ENCODE measurements at places on chromosomes 7 and 10.

- no peak for DNase-seq
- H3K36me3 ChIP-seq: no peaks in the 10 kb centered on the region
- H3K27me3 ChIP-seq: peaks cover 12% of the 10 kb centered on the region
- H3K4me1 ChIP-seq: no peaks in the 10 kb centered on the region
- no peak overlapping the region for H3K27ac ChIP-seq
- H3K4me3 ChIP-seq: no peak overlapping the region
These were observed 13.9 kb upstream of the LRMDA start for GRCh38 chr10:75417522-75417927.

DNA sequence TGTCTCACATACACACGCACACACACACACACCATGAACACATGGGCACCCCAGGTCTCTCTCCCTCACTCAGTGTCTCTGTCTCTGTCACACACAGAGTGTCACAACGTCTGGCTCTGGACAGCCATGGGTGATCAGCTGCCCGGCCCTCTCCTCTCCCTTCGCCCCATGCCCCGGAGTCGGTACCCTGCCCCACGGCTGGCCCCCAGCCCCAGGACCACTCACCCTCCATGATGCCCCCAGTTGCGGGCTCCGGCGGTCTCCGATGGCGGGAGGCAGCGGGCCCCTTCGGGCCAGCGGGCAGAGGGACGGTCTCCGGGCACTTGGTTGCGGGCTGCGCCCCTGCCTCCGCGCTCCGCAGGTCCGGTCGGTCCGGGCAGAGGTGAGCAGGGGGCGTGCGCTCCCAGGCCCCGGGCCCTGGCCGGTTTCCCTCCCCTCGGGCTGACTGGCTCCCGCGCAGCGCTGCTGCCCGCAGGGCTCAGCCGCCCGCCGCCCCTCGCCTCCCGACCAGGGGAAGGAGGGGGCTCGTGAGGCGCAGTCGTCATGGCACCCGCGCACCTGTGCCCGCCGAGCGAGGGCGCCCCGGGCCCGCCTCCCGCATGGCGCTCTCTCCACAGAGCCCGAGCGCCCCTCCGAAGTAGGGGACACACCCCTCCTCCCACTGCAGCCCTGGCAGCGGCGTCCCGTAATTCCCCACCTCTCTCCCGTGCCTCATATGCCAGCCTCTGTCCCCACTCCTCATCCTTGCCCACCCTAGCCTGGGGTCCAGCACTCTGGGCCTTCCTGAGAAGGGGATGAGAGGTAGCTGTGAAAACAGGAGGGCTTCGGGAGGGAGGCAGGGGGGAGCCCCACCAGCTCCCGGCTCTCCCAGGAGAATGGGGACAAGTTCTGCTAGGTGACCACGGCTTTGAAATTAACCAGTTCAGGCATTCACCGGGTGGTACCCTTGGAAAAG is at the start of gene NPFFR1:
TSS of gene NPFFR1 (minus strand) at position 560 of the 955 bp plus-strand sequence. CDS start at position 232, 328 bp downstream.
- H3K4me1 ChIP-seq: no peaks in the 10 kb centered on the region
- H3K27ac ChIP-seq: no peak within 1 kb of the TSS
- no peak within 1 kb of the TSS for H3K4me3 ChIP-seq
- H3K27me3 ChIP-seq: peaks cover 70% of the 10 kb centered on the region
- H3K36me3 ChIP-seq: no peaks in the 10 kb centered on the region

DNA sequence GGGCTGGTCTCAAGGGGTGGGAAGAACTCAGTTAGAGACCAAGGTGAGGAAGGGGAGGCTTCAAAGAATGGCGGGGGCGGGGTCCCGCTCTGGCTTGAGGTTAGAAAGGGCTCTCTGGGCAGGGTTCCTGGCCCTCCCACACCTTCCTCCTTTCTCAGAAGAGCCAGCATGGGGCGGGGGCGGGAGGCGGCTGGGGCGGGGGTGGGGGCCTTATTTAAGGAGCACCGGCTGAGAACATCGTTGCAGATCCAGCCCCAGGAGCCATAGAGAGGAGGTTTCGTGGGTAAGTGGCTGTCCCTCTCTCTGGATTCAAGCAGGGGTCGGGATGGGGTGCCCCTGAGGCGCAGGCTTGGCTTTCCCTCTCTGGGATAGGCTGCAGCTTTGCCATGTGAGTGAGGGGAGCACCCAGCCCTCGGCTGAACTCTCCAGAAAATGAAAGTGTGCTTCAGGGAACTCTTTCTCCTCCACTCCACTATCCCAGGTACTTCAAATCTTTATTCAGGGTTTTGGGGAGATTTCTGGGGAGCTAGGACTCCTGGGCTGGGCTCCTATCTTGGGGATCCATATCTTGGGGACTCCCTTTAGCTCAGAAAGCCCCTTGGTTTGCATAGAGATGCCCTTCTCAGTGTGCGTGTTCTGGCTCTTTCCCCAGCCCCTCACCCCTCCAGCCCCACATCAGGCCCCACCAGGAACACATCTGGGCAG is 3.3 kb upstream of the CUEDC2 start:
- H3K4me1 ChIP-seq: peaks cover 47% of the 10 kb centered on the region
- peak overlapping the region; percentile 91 for H3K4me3 ChIP-seq
- peak overlapping the region; percentile 71 for H3K27ac ChIP-seq
- peaks cover 26% of the 10 kb centered on the region for H3K36me3 ChIP-seq
- DNase-seq: peak; percentile 52
- H3K27me3 ChIP-seq: no peaks in the 10 kb centered on the region

- no peaks in the 10 kb centered on the region for H3K36me3 ChIP-seq
- no peaks in the 10 kb centered on the region for H3K4me1 ChIP-seq
- H3K27ac ChIP-seq: no peak overlapping the region
- H3K4me3 ChIP-seq: no peak overlapping the region
- no peaks in the 10 kb centered on the region for H3K27me3 ChIP-seq
- DNase-seq: no peak
These were observed 74.5 kb downstream of the PRKAG2 start for GRCh38 chr7:151802469-151802846.

DNA sequence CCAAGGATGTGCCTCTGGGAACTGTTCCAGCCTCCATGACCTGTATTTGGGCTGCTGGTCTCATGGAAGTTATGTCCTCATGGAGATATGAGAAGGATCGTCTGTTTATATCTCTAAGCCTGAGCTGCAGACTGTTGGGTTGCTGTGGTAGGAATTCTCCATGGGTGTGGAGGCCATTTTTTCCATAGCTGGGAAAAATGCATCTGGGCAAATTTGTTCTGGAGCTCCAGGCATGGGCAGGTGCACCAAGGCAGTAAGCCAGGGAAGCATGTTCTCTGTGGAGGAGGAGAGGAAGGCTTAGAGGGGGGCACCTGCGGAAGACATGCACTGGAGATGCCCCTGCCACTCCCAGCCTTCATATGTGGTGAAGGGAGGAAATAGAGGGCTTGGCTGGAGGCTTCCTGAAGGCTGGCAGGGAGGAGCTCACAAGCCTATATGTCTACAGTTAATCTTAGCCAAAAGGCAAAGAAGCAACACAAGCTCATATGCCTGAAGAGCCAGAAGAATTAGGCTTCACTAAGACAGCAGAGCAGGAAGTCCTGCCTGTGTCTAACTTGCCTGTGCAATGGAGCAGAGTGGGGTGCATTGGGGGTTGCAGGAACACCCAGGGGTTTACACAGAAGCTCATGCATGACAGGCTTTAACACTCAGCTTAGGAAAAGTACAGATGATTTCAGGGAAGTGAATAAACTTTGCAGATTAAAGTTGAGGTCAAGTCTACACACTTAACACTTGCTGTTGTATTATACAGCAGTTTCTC is 35.1 kb upstream of the CXCL12 start:
- no peak for DNase-seq
- H3K36me3 ChIP-seq: no peaks in the 10 kb centered on the region
- no peak overlapping the region for H3K4me3 ChIP-seq

DNA sequence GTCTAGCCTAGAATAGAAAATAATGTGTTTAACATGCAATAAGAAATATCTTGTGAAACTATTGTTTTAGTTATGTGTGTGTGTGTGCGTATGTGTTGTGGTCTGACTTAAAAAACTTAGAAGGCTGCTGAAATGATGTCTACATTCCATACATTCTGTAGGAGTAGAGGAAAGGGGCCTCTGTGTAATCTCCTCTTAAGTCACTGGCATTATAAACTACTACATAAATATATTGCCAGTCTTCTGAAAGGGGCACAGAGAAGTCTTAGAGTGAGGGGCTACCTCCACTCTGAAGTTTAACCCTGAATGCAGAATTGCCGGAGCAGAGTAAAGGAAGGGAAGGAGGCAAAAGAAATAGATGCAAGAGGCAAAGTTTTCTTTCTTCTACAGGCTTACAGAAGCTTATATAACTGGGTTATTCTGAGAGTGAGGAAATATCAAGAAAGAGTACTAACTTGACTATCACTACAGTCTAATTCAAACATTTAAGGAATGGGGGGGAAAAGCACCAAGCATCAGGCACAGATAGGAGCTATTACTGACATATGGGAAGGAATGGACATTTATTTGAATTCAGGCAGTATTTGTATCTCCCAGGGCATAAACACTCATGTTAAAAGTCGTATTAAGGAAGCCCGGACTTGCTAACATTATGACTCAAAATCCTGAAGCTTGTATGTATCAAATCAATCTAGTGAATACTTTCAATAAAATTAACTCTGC is 75.7 kb downstream of the DNAJC1 start:
- no peaks in the 10 kb centered on the region for H3K4me1 ChIP-seq
- no peak for DNase-seq
- no peaks in the 10 kb centered on the region for H3K27me3 ChIP-seq
- H3K36me3 ChIP-seq: no peaks in the 10 kb centered on the region

- no peaks in the 10 kb centered on the region for H3K27me3 ChIP-seq
- H3K27ac ChIP-seq: no peak overlapping the region
- H3K4me3 ChIP-seq: no peak overlapping the region
- H3K4me1 ChIP-seq: peaks cover 2% of the 10 kb centered on the region
- no peak for DNase-seq
- no peaks in the 10 kb centered on the region for H3K36me3 ChIP-seq
These were observed 68.1 kb downstream of the PRPF18 start for GRCh38 chr10:13654846-13655245.

GRCh38 chr7:151693140-151693539 is 173.4 kb upstream of the RHEB start:
- H3K4me3 ChIP-seq: no peak overlapping the region
- no peak for DNase-seq
- no peaks in the 10 kb centered on the region for H3K4me1 ChIP-seq

- no peaks in the 10 kb centered on the region for H3K27me3 ChIP-seq
- no peak overlapping the region for H3K4me3 ChIP-seq
- no peaks in the 10 kb centered on the region for H3K36me3 ChIP-seq
- no peak overlapping the region for H3K27ac ChIP-seq
These were observed 255.7 kb downstream of the BUB3 start for GRCh38 chr10:123409884-123410283.

DNA sequence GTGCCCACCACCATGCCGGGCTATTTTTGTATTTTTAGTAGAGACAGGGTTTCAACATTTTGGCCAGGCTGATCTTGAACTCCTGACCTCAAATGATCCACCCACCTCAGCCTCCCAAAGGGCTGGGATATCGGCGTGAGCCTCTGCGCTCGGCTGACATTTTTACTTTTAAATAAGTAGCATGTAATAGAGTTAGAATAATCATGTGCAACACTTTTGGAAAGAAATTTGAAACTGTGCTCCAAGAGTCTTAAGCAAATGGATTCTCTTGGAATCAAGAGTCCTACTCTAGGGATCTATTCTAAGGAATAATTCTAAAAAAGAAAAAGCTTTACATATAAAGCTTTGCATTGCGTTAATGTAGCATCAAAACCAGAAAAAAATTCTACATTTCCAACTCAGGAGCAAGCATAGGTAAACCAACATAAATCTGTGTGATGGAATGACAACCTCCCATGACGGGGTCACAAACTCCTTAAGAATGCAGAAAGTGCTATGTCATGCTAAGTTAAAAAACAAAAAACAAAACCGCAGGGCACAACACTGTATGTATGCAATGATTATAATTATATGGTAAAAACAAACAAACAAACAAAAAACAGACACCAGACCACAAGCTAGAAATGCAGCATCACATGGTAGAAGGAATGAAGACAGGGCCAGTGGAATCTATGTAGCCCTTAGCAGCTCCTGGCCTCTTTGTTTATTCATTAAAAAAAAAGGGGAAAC is 98.7 kb downstream of the RNF216 start:
- H3K27ac ChIP-seq: no peak overlapping the region
- no peaks in the 10 kb centered on the region for H3K27me3 ChIP-seq

GRCh38 chr10:127526161-127526560 is 22.9 kb upstream of the NPS start:
- H3K27me3 ChIP-seq: no peaks in the 10 kb centered on the region
- no peak overlapping the region for H3K4me3 ChIP-seq
- no peaks in the 10 kb centered on the region for H3K4me1 ChIP-seq
- H3K27ac ChIP-seq: no peak overlapping the region
- no peak for DNase-seq

DNA sequence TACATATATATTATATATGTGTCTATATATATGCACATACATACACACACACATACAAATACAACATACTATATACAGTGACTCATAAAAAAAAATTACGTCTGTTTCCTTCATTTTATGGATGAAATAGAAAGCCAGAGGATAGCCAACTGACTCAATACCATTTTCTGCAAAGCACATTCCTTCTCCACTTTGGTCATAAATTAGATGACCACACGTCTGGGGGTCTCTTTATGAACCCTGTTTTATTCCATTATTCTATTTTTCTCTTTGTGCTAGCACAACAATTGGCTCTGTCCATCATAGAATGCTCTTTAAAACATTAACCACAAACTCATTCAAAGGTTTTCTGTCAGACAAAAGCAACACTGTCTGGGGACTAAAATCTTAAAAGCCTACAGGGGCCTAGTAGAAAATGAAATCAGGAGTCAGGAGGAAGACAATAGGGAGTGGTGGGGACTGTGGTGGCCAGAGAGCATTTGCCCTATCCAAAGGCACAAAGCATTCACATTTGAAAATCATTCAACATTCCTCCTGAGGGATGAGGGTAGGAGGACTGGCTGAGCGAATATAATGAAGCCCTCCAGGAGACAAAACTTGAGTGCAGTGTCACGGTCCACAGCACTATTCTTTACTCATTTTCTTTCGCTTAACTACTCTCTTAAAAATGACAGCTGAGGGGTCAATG is 4.3 kb downstream of the CUBN start:
- no peak for DNase-seq
- peaks cover 11% of the 10 kb centered on the region for H3K27me3 ChIP-seq
- no peak overlapping the region for H3K27ac ChIP-seq

DNA sequence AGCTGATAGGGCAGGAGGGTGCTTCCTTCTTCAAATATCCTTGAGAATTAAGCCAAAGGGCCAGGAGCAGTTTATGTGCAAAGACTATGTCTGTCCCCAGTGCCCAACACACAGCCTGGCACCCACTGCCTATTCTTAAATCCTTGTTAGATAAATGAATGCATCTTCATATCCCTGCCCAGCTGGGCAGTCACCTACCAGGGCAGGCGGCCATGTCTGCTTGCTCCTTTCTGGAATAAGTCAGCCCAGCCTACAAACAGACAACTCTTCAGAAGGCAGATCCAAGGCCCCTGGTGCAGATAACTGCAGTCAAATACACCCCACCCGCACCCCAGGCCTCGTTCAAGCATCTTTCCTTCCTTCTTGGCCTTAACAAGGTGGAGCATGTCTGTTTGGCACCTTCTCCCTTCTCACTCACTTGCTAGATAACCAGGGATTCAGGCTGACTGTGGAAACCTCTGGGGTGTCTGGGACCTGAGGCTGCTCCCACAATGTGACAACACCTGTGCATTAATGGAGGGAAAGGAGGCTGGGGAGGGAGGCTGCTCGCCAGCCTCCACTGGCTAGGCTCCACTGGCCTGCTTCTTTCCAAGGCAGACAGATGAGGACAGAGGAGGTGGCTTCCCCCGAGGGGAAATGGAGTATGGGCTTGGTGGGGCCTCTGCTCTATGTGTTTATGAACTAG is 59.9 kb upstream of the COL13A1 start:
- DNase-seq: no peak
- peaks cover 2% of the 10 kb centered on the region for H3K4me1 ChIP-seq
- no peak overlapping the region for H3K4me3 ChIP-seq
- peaks cover 40% of the 10 kb centered on the region for H3K27me3 ChIP-seq

GRCh38 chr10:110483633-110484032 is 14.1 kb upstream of the DUSP5 start:
- DNase-seq: no peak
- H3K36me3 ChIP-seq: no peaks in the 10 kb centered on the region
- H3K27ac ChIP-seq: no peak overlapping the region
- H3K27me3 ChIP-seq: peaks cover 6% of the 10 kb centered on the region
- peaks cover 5% of the 10 kb centered on the region for H3K4me1 ChIP-seq
